ENCODE measurements at places on chromosomes 4 and X.

- no peak for DNase-seq
Measured at GRCh38 chrX:134572816-134573682, 85.2 kb downstream of the PLAC1 start.

GRCh38 chr4:20341134-20341738, 89.5 kb downstream of the SLIT2 start:
- DNase-seq = no peak

- peak; percentile 68 for DNase-seq
Measured at GRCh38 chr4:150828159-150828558, 186.9 kb downstream of the LRBA start.

- no peak for DNase-seq
Measured at GRCh38 chr4:108052558-108053120, 63.0 kb downstream of the HADH start.

DNA sequence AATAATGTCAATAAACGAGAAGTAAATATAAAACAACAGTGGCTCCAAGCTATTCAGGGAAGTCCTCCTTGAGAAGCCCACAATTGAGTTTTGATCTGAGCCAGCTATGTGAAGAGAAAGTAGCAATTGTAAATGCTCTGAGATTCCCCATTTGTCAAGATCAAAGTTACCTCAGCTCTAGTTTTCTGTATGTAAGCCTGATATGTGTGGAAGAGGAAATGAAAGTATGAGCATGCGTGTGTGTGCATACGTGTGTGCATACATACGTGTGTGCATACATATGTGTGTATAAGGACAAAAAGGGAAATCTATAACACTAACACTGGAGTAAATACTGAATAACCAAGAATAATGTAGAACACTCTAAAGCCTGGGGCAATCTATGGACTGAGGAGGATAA, 130.3 kb downstream of the SCFD2 start:
- no peak for DNase-seq

DNA sequence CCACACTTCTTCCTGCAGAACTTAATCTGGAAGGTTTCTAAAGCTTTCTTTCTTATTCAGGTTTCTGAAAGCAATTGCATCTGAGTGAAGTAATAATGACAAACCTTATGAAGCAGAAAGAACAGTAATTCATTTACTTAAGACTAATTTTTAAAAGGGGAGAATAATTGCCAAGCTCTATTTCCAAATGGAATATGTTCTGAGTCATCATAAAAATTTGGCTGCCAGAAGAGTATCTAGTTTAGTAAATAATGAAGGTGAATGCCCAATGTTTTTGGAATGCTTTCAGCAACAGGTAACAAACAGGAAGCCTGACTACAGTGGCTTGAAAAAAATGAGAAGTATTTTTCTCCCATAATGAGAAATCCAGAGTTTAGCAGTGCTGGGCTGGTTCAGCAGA, 227.3 kb upstream of the TET2 start:
- DNase-seq = no peak

All from central memory CD4-positive, alpha-beta T cell (primary cell).